ENCODE measurements at places on chromosomes 11 and 22. TPM values are rescaled to one million over a fixed set of nuclear protein-coding genes. Genes with fewer than 3 reads are reported as not detected.

KRTAP5-10 gene
- not detected for total RNA-seq

FAM227A gene
- 1.1 TPM for total RNA-seq

HEPACAM gene
- total RNA-seq, result not detected

RCN1 gene
- 183 TPM for total RNA-seq

GAL3ST3 gene
- total RNA-seq, result not detected

SLC6A5 gene
- total RNA-seq, result not detected

CCDC34 gene
- total RNA-seq, result 31.2 TPM

BRMS1 gene
- 81.4 TPM for total RNA-seq

TRIM48 gene
- total RNA-seq, result not detected

VPREB1 gene
- total RNA-seq, result not detected

MRGPRX3 gene
- not detected for total RNA-seq

PGA5 gene
- not detected for total RNA-seq

KRTAP5-1 gene
- not detected for total RNA-seq

IGLL1 gene
- not detected for total RNA-seq

TRPT1 gene
- 24.1 TPM for total RNA-seq

SGSM1 gene
- total RNA-seq, result 0.23 TPM

TSSK2 gene
- total RNA-seq, result not detected

TMEM86A gene
- total RNA-seq, result 0.44 TPM

APOL3 gene
- 0.07 TPM for total RNA-seq

CSNK1E gene
- total RNA-seq, result 91.4 TPM

ASRGL1 gene
- 14.9 TPM for total RNA-seq

MOGAT2 gene
- 0.05 TPM for total RNA-seq

RFPL1 gene
- total RNA-seq, result not detected

KCNC1 gene
- 0.06 TPM for total RNA-seq

PTS gene
- total RNA-seq, result 27.4 TPM

ZP1 gene
- 0.58 TPM for total RNA-seq

GRK3 gene
- total RNA-seq, result 3.4 TPM

MUC5AC gene
- total RNA-seq, result 5.4 TPM

FAM89B gene
- total RNA-seq, result 56.2 TPM

MMP27 gene
- not detected for total RNA-seq

ISX gene
- total RNA-seq, result not detected

OR51B2 gene
- total RNA-seq, result not detected

SBF2 gene
- total RNA-seq, result 13.3 TPM

SCO2 gene
- total RNA-seq, result 6.5 TPM

APOA1 gene
- not detected for total RNA-seq

YPEL1 gene
- total RNA-seq, result 0.08 TPM

Measured in A549 treated with DMSO at 1 μM for 4 hours (cell line).